ENCODE measurements at places on chromosomes 11 and 22.
A peak's percentile ranks its signal among the peaks of the same experiment; 100 is the strongest.

GRCh38 chr11:2084721-2085120 is 54.5 kb downstream of the IGF2 start:
- no peak for DNase-seq

- peak; percentile 18 for DNase-seq
Observed at GRCh38 chr11:61332281-61332796, 566 bp downstream of the DDB1 start.

DNA sequence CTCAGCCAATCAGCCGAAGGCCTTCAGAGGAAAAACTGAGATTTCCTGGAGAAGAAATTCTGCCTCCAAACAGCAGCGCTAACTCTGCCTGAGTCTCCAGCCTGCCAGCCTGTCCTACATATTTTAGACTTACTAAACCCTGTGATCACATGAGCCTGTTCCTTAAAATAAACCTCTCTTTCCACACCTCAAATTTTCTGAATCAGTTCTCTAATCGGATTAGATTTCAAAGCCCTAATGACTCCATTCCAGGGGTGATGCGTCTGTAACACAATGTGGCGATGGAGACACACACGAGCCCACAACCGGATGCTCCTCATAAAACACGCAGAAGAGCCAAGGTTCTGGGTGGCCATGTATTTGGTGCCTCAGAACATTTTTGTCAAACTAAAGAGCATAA is 1371.2 kb downstream of the BRD1 start:
- DNase-seq, result no peak

DNA sequence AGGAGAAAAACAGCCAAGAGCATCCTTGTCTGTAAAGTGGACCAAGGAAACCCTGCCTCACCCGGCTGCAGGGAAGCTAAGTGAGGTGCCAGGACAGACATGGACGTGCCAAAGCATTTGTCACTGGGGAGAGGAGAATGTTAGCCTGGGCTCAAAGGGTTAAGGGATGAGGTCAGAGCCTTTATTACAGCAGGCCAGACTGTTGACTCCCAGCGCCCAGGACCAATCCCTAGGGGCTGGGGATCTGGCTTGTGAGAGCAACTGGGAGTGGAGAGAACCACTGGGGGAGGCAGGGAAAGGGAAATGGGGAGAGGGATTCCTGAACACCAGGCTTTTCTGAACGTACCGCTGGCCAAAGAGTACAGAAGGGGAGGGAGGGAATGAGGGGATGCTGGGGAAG is 2.6 kb downstream of the CHRM1 start:
- no peak for DNase-seq

DNA sequence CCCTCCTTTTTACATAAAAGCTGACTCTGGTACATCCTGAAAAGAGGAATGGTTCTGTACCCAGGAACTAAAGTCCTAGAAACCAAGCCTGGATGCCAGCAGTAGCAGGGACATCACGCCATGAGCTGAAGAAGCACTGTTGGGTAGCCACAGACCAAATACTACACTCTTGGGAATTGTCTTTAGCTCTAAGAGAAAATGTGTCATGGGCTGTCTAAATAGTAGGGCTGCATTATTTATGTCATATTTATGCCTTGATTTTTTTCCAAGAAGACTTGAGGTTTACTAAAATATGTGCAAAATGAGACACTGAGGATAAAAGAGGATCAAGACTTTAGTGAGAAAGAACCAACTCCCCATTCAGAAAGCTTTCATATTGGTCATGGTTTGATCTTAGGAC is 213.6 kb downstream of the RAB38 start:
- no peak for DNase-seq

GRCh38 chr11:66081505-66081904 is 11.4 kb downstream of the PACS1 start:
- DNase-seq, result peak; percentile 40

DNA sequence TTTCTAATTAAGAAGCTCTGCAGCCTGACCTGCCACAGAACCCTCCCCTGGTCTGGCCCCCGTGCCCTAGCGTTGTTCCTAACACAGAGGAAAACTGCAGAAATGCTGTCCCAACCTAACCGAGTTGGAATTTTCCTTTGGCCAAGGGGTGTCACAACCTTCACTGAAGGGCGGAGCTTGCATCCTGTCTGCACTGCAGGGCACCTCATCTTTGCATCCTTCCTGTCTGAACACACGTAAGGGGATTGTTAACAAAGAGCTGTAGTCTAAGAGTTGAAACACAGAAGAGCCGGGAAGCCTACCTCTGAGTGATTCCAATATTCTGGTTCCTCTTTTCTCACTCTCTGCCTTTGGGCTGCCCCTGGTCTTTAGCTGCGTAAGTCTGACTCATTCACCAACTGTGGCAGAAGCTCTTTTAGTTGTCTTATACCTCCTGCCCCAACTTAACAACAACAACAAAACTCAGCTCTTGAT is 1.6 kb downstream of the DIXDC1 start:
- no peak for DNase-seq

GRCh38 chr22:25853501-25854284 is 111.7 kb downstream of the MYO18B start:
- no peak for DNase-seq

GRCh38 chr11:102685754-102686153 is 19.8 kb downstream of the MMP27 start:
- DNase-seq, result no peak

DNA sequence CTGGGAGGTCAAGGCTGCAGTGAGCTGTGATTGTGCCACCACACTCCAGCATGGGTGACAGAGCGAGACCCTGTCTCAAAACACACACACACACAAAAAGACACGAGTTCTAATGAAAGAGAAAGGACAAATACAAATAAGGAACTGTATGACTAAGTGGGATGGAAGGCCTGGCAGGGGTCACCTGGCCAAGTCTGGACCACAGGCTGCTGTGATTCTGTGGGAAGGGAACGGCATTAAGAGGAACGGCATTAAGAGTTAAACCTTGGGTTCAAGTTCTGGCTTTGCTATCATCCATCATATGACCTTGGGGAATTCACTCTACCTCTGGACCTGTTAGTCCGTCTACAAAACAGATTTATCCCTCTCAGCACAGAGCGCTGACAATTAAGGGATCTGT is 47.7 kb downstream of the LRFN4 start:
- DNase-seq, result no peak

GRCh38 chr11:15773476-15774387 is 582.6 kb downstream of the SOX6 start:
- no peak for DNase-seq

DNA sequence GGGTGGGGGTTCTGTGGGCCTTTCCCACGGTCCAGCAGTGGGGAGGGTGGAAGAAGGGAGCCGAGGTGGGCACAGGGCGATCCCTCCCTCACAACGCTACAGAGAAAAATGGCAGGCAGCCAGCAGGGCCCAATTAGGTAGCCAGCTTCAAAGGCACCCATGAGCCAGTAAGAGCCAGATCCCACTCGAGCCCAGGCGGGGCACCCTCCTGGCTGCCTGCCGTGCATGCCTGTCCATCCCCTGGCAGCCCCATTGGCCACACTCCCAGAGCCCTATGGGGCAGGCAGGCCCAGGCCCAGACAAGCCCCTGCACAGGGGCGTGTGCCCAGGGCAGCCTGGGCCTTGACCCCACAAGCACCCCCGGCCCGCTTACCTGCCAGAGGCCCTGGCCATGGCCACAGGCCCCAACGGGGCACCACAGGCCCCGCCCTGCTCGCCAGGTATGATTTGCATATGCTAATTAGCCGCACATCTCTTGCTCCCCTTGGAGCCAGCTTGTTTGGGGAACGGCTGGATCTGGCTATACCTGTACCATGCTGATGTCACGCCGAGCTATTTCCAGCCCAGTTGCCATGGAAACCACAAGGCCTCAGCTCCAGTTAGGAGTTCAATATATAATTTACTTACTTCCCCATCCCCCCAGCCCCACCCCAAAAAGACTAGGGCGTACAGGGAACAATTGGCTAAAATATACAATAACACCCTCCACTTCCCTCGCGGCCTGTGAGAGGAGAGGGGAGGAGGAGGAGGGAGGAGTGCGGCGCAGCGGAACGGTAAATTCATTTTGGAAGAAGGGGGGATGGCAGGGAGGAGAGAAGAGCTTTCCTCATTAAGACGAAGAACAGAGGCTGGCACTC is 47.5 kb upstream of the TCF20 start:
- DNase-seq, result no peak

DNA sequence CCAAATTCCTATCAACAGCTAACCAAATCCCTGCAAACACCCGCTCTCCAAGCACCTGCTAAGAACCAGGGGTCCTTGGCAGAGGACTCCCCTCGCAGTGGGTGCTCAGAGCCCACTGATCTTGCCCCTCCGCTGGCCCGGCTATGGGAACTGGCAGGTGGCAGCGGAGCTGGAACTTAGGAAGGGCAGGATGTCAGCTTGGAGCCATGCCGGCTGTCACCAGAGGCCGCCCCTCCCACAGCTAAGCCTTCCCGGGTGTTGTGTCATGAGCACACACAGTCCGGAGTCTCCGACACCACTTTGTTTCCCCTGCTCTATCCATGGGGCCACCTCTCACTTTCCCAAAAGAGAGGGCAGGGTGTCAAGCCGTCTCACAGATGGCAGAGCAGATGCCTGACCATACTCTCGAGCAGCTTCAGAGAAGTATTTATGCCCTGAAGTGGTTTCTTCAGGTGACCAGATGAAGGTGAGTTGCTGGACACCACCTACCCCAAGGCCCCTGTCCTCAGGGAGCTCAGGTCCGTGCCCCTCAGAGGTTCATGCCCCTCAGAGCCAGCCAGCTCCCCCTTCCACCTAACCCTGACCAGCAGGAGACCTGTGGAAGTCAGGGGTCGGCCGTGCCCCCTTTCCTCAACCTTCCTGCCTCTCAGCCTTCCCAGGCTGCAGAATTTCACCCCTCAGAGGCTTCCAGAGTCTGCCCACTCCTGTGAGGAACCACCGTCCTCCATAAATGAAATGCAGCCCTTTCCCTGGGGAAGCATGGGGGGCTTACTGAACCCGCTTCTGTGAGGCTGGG is 545.7 kb upstream of the B3GAT1 start:
- DNase-seq, result no peak

DNA sequence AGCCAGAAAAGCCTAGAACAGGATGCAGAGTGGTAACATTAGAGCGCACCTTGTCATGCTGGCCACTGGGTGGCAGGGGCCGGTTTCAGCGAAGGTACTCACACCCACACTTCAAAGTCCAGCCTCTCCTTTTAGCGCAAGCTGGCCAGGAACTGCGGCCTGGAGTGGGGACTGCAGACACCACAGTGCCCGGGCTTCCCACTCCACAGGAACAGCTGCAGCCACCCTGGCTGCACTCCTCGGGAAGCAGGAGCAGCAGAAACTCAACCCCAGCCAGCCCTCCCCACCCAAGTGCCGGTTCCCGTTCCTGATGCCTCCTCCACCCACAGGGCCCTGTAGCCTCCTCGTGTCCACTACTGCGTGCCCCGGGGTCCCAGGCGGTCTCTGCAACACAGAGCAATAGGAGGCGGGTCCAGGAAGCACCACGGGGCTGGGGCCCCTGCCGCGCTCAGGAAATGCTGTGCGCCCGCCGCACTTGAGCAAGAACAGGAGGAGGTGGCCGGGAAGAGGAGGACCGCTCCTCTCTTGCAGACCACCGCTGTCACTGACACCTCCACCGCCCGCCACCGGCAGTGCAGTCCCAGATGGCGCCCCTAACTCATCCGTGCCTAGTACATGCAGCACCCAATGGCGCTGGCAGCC is 2.2 kb downstream of the RFPL2 start:
- peak; percentile 77 for DNase-seq

DNA sequence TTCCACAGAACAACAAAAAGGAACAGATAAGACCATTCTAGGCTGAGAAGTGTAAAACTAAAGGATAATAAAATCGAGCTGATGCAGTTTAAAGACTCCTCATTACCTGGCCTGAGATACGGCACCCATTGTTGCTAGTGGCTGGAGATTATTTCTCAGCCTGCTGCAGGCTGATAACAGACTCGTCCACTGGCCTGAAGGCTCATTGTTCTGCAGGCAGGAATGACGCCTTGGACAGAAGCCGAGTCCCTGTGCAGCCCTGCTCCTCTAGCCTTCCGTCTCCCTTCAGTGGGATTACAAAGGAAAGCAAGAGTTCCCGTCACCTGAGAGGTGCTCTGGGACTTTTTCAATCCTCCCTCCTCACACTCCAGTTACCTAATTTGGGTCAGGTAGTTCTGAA is 1065.3 kb downstream of the OPCML start:
- DNase-seq, result no peak

DNA sequence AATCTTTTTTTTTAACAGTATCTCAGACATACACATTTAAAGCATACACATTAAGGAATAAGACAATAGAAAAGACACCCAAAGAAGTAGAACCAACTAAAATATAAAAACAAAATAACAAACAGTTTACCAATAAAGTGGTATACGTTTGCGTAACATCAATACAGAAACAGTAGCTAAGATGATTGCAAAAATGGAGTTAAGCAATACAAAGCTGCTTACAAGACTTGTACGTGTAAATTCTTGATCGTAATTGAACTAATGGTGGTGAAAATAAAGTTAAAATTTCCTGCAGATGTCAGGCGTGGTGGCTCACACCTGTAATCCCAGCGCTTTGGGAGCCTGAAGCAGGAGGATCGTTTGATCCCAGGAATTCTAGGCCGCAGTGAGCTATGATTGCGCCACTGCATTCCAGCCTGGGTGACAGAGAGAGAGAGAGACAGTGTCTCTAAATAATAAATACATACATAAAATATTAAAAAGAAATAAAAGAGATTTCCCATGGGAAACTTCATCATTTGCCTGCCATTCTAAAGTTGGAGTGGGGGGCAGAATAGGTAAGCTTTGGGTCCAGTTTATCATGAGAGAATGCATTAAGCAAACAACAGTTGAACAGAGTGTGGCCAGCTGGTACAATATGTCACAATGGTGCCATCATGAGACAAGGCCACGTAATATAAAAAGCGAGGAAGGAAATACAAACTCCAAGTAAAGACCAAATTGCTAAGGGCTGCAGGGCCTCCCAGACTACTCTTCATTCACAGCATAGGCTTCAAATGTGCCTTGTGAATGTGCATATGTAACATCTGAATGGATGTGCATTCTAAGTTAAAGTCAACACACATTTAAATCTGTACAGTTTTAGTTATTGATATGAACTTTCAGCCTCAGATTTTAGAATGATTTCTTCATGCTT is 38.9 kb upstream of the EED start:
- no peak for DNase-seq

DNA sequence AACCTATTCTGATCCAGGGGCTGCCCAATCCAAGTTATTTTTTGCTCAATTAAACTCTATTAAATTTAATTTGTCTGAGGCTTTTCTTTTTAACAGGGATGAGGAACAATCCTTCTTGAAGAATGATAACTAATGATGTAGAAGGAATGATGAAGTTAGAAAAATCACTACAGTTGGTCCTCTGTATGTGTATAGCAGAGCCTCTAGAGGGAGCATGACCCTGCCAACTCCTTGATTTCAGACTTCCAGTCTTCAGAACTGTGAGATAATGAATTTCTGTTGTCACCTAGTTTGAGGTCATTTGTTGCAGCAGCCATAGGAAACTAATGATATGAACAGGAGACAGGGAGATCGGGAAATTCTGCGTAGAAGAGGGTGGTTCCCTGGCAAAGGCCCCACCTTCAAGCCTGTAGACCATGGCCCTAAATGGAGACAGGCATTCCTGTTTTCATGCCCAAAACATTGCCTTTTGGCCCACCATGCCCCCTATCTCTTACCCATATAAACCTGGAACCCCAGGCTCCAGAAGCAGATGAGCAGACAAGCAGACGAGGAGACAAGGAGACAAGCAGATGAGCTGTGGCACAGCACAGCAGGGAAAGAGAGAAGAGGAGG is 7.7 kb upstream of the QSER1 start:
- no peak for DNase-seq

Data from urothelium cell line (cell line).